Left ventricle myocardium inferior (tissue), 1 donor: ENCODE measurements at places on chromosomes 4 and X. TPM values are rescaled to one million over a fixed set of nuclear protein-coding genes. Genes with fewer than 3 reads are reported as not detected.
A peak's percentile ranks its signal among the peaks of the same experiment; 100 is the strongest.

DNA sequence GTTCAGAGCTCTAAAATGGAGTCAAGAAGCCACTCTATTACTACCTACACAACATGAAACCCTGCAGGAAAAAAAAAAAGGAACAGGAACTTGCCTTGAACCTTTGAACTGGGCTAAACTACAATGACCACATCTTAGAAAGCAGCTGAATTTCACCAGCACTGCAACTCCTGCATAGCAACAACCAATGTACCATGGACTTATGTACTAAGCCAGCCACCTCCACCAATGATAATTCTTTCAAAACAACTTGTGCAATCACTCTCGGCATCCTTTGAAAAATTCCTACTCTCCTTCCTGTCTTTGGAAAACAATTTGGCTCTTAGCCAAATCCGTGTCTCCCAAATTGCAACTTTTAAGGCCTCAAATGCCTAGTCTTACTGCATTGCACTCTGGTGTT, 26.8 kb upstream of the FMR1 start:
- no peak for DNase-seq
- no peaks in the 10 kb centered on the region for H3K27me3 ChIP-seq
- H3K36me3 ChIP-seq = no peaks in the 10 kb centered on the region

The FAM47A gene
- total RNA-seq = not detected

The ARMCX2 gene
- total RNA-seq = 34.5 TPM

The GBA3 gene
- total RNA-seq = not detected

GRCh38 chrX:38192007-38192810, 28.5 kb downstream of the SRPX start:
- no peak for DNase-seq
- no peaks in the 10 kb centered on the region for H3K36me3 ChIP-seq
- no peaks in the 10 kb centered on the region for H3K27me3 ChIP-seq
- H3K4me3 ChIP-seq = no peak overlapping the region

DNA sequence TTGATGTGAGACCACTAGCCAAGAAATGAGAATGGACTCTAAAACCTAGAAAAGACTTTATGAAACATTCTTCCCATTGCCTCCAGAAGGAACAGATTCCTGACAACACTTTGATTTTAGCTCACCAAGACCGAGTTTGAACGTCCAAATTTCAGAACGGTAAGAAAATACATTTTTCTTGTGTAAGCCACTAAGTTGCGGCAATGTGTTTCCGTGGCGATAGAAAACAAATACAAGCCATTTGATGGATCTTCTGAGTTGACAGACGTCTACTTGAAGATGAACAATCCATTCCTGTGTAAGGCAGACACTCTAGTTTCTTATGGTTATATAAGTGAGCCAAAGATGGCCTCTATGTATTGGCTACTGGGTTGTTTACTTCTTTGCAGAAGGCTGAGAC, 52.5 kb downstream of the HS3ST1 start:
- H3K4me1 ChIP-seq = no peaks in the 10 kb centered on the region
- H3K4me3 ChIP-seq = no peak overlapping the region
- no peaks in the 10 kb centered on the region for H3K27me3 ChIP-seq
- DNase-seq = no peak

DNA sequence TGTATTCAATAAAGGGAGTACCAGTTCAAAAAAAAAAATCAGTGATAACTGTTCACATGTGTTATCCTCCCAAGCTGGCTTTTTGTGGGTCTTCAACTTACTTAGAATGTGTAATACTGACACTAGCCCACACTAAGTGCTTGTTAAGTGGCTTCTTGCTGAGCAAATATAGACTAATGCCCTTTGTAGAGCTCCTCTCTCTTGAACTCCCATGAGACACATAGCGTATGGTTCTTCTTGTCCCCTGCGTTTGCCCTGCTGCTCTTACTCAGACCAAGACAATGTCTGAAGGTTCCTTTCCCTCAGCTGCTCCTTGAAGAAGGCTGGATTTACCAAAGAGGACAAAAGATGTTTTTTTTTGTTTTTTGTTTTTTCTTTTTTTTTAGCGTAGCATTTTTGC, 110.9 kb downstream of the FRAS1 start:
- no peak overlapping the region for H3K27ac ChIP-seq
- no peak overlapping the region for H3K4me3 ChIP-seq
- no peaks in the 10 kb centered on the region for H3K36me3 ChIP-seq
- DNase-seq = no peak
- H3K27me3 ChIP-seq = no peaks in the 10 kb centered on the region

The ARHGAP24 gene
- 13.7 TPM for total RNA-seq

DNA sequence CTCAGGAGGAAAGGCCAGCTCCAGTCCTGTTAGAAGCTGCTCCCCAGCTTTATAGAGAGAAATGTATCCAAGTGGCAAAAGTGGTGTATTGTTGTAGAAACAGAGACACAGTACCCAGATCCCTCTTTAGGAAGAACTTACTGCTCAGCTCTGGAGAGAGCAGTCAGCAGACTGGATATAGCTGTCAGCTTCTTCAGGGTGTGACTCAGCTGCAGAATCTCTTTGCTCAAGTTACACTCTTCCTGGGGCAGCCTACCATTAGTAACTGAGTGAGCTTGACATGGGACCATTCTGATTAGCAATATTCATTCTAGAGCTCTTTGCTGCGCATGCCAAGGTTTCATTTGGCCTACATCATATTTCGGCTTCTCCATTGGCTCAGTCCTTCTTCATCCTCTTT, 40.5 kb downstream of the ATP1B4 start:
- H3K27me3 ChIP-seq = no peaks in the 10 kb centered on the region
- no peak overlapping the region for H3K27ac ChIP-seq
- no peak overlapping the region for H3K4me3 ChIP-seq
- H3K4me1 ChIP-seq = no peaks in the 10 kb centered on the region
- no peak for DNase-seq

GRCh38 chr4:118762155-118762554, 73.8 kb downstream of the SEC24D start:
- no peaks in the 10 kb centered on the region for H3K27me3 ChIP-seq
- peaks cover 99% of the 10 kb centered on the region for H3K4me1 ChIP-seq
- H3K4me3 ChIP-seq = no peak overlapping the region
- peaks cover 26% of the 10 kb centered on the region for H3K36me3 ChIP-seq
- no peak for DNase-seq

DNA sequence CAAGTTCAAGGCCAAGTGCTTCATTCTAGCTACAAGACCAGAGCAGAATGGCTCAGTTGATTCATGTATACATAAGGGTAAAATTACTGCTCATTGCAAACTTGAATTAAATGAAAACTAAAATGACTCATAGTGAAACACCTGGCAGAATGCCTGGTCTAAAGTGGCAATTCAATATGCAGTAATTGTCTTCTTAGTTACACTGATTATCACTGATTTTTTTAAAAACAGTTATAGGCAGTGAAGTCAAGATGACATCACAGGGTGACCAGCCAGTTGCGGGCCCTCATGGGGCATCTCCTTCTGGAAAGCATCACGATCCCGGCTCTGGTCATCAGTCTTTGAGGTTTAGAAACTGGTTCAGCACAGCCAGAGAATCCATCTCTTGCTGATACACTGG, 154.2 kb downstream of the RAB28 start:
- no peaks in the 10 kb centered on the region for H3K36me3 ChIP-seq
- peaks cover 14% of the 10 kb centered on the region for H3K4me1 ChIP-seq
- H3K27ac ChIP-seq = no peak overlapping the region
- H3K4me3 ChIP-seq = no peak overlapping the region
- DNase-seq = no peak
- no peaks in the 10 kb centered on the region for H3K27me3 ChIP-seq

The TCEAL5 gene
- total RNA-seq = 0.19 TPM

- H3K4me3 ChIP-seq = no peak overlapping the region
- no peaks in the 10 kb centered on the region for H3K27me3 ChIP-seq
Observed at GRCh38 chr4:147096667-147097604, 151.3 kb upstream of the TTC29 start.

The IL2RG gene
- 0.99 TPM for total RNA-seq

DNA sequence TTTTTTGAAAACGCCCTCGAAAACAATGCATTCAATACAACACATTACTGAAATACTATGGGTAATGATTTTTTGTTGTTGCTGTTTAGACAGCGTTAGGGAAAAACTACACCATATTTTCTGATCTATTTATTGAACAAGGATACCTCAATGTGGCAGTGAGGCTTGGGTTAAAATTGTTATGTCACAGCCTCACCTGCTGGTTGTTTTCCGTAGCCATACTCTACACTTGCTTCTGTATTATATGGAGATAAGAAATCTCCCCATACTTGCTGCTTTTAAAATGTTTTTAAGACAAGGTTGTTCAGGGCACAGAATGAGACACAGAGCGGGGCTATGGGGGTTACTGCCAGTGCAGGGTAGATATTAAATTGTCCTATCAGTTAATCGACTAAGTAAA, 221.6 kb upstream of the FTHL17 start:
- no peak overlapping the region for H3K27ac ChIP-seq
- H3K4me1 ChIP-seq = no peaks in the 10 kb centered on the region

DNA sequence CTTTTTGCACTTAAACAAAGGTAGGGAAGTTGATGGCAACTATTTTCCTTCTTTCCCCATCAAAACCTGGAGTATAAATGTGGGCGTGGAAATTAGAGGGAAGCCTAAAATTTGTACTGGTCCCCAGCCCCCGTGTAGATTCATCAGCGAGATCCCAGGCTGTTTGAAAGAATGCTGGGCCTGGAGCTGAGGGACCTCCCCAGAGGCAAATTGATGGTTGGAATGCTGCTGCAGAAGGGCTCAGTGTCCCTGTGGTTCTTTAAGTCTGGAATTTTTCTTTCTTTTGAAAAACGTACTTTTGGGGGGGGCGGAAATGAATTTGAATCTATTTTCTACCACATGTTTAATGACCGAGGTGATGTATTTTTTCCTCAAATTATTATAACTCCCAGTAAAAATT, 197.2 kb downstream of the CBR4 start:
- no peaks in the 10 kb centered on the region for H3K36me3 ChIP-seq
- peak overlapping the region; percentile 53 for H3K27ac ChIP-seq
- no peak overlapping the region for H3K4me3 ChIP-seq
- DNase-seq = no peak
- no peaks in the 10 kb centered on the region for H3K27me3 ChIP-seq

GRCh38 chr4:181078196-181078595, 1165.0 kb upstream of the TENM3 start:
- no peak for DNase-seq
- no peaks in the 10 kb centered on the region for H3K27me3 ChIP-seq
- H3K36me3 ChIP-seq = no peaks in the 10 kb centered on the region

GRCh38 chr4:5631352-5632065, 76.8 kb downstream of the EVC2 start:
- peaks cover under 1% of the 10 kb centered on the region for H3K4me1 ChIP-seq
- H3K27ac ChIP-seq = no peak overlapping the region
- peaks cover 19% of the 10 kb centered on the region for H3K36me3 ChIP-seq

DNA sequence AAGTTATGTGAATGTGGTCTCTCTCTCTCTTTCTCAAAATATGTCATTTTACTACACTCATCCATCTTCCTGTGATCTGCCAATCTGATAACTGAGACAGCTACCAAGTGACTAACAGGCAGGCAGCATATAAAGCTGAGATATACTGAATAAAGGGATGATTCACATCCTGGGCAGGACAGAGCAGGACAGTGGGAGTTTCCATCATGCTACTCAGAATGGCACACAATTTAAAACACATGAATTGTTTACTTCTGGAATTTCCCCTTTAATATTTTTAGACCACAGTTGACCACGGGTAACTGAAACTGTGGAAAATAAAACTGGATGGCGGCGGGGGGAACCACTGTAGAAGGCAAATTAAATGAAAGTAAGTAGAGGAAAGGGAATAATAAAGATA, 58.6 kb upstream of the DCTD start:
- H3K27ac ChIP-seq = no peak overlapping the region
- no peaks in the 10 kb centered on the region for H3K4me1 ChIP-seq
- H3K4me3 ChIP-seq = no peak overlapping the region
- no peaks in the 10 kb centered on the region for H3K36me3 ChIP-seq
- no peaks in the 10 kb centered on the region for H3K27me3 ChIP-seq
- DNase-seq = no peak

The PDCL2 gene
- total RNA-seq = not detected

The PAGE2 gene
- not detected for total RNA-seq

The PDGFRA gene
- total RNA-seq = 24.8 TPM

DNA sequence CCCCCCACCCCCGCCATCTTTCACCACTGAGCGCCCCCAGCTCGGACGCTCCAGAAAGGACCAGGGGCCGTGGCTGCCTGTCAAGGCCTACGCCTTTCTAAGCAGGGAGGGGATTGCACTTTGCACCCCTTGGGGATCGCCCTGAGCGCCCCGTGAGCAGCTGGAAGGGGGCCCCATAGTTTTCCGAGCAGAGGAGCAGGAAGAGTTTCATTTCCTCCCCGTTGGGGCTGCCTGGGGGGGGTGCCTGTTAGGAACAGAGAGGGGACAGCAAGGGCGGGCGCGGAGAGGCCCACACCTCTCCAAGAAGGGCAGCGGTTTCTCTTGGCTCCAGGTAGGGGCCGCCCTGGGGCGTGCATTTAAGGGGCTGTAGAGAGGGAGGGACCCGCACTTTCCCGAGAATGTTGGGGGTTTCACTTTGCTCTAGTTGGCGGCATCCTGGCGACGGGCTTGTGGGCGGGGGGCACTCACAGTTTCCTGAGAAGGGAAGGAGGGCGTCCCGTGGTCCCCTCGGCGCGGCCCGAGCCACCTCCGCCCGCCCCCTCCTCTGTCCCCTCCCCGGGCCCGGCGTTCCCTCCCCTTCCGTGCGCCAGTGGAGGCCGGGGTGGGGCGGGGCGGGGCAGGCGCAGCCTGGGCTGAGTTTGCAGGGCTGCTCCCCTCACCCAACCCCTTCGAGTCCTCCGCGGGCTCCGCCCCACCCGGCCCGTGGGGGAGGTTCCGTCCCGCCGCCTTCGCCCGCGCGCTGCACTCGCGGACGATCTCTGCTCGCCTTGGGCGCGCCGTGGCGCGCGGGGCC, 82.3 kb upstream of the CD99 start:
- peak overlapping the region; percentile 96 for H3K4me3 ChIP-seq
- peak overlapping the region; percentile 87 for H3K27ac ChIP-seq
- peaks cover 30% of the 10 kb centered on the region for H3K4me1 ChIP-seq
- peak; percentile 90 for DNase-seq
- no peaks in the 10 kb centered on the region for H3K27me3 ChIP-seq

The CABS1 gene
- total RNA-seq = not detected

- no peak overlapping the region for H3K27ac ChIP-seq
- no peak for DNase-seq
- no peaks in the 10 kb centered on the region for H3K27me3 ChIP-seq
- H3K4me1 ChIP-seq = peaks cover 9% of the 10 kb centered on the region
- H3K36me3 ChIP-seq = no peaks in the 10 kb centered on the region
- no peak overlapping the region for H3K4me3 ChIP-seq
Observed at GRCh38 chr4:38311495-38312126, 351.4 kb downstream of the PTTG2 start.

DNA sequence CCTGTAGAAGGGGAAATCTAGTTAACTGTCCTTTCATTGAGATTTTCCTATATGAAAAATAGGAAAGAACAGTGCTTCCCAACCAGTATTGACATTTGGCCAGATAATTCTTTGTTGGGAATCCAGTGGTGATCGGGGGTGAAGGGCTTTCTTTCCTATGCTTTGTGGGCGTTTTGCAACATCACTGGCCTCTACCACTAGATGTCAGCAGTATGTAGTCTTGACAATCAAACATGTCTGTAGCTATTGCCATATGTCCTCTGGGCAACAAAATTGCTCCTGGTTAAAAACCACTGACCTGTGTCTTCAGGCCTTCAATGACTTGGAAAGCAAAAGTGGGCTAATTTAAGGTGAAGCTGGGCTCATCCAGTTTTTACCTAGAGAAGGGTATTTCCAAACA, 658.5 kb downstream of the DACH2 start:
- H3K4me3 ChIP-seq = no peak overlapping the region
- DNase-seq = no peak
